CD4-positive, alpha-beta T cell treated with Interleukin-6 at 100 ng/mL for 8 hours (primary cell): ENCODE measurements at places on chromosomes 4 and X.

GRCh38 chr4:29058531-29058930 lies 1661.6 kb upstream of the PCDH7 start:
- no peak for DNase-seq

- DNase-seq, result no peak
These were observed at the start of gene BMPR1B for GRCh38 chr4:94757192-94758140. BMPR1B (plus strand) TSS chr4:94757955; CDS start chr4:95104425, 346,470 bp downstream.

GRCh38 chrX:21493226-21493830 lies 119.1 kb downstream of the CNKSR2 start:
- DNase-seq, result no peak

GRCh38 chrX:146755214-146755613 lies 54.4 kb upstream of the CXorf51B start:
- DNase-seq, result no peak

- DNase-seq, result no peak
These were observed 29.9 kb upstream of the PGRMC1 start for GRCh38 chrX:119206203-119206602.

DNA sequence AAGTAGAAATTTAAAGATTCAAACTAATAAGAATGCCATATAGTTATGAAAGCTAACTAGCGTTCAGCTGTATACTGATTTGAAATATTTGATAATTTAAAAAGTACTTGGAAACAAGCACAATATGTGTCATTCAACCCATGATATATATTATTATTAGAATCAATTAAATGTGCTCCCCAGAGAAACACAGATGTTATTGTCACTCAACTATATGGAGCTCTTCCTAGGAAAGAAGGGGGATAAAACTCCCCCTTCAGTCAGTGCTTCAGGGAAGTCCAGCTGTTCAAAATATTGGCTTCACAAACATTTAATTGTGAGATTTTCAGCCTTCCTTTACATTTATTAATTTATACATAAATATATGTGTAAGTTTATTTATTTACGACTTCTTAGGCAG lies 135.9 kb downstream of the SLC4A4 start:
- no peak for DNase-seq

GRCh38 chr4:122912810-122913575 lies 9.4 kb downstream of the NUDT6 start:
- no peak for DNase-seq
